Pulmonary artery endothelial cell (primary cell): ENCODE measurements at places on chromosomes 3 and 15.

DNA sequence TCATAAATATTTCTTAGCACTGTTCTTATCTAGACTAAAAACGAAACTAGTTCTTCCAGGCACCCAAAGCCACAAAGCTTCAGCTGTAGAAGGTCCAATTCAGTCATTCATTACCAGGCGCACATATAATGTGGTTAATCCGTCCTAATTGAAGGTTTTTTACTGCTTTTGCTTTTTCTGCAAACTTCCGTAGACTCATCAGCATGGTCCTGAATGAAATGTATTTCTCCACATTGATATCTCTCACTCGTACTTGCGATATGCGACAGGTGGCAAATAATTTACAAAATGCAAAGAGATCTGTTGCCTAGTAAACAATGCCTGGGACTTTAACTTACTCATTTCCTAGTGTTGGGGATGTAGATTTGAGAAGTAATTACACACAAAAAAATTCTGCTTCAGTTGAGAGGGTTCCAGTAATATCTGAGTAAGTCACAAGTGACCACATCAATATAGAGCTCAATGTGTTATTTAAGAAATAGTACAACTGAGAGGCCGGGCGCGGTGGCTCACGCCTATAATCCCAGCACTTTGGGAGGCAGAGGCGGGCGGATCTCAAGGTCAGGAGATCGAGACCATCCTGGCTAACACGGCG is 75.0 kb upstream of the MBNL1 start:
- DNase-seq, result no peak

- no peak for DNase-seq
Observed at GRCh38 chr15:101537483-101538080, 48.1 kb upstream of the PCSK6 start.

DNA sequence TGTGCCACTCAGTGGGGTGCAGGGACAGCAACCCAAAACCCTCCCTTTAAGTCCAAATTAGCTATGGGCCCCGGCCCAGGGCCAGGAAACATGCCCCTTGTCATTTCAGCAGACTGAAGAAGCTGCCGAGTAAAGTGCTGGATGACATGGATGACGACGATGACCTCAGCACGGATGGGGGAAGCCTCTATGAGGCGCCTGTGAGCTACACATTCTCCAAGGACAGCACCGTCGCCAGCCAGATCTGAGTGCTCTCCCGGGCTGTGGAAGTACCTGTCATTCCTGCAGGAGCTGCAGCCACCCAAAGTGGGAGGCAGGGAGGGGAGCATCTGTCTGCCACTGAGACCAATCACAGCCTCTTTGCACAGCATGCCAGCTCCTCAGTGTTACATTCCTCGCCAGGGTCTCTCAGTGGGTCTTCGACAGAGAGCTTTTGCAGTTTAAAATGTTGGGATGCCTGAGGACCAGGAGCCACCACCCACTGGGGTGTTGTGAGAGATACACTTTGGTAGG is 44.4 kb upstream of the MYZAP start:
- DNase-seq, result no peak

- DNase-seq, result no peak
Observed at GRCh38 chr15:33204926-33205325, 10.4 kb upstream of the FMN1 start.

- DNase-seq, result no peak
Observed at GRCh38 chr15:48888191-48888590, 10.3 kb downstream of the EID1 start.

GRCh38 chr3:194857469-194858113 is 171.9 kb downstream of the FAM43A start:
- DNase-seq, result no peak

GRCh38 chr15:72156928-72157327 is 38.7 kb downstream of the SENP8 start:
- no peak for DNase-seq

GRCh38 chr3:114418107-114418506 is 124.3 kb downstream of the TIGIT start:
- DNase-seq, result no peak

- DNase-seq, result no peak
Observed at GRCh38 chr15:25689592-25689991, 173.5 kb downstream of the ATP10A start.

DNA sequence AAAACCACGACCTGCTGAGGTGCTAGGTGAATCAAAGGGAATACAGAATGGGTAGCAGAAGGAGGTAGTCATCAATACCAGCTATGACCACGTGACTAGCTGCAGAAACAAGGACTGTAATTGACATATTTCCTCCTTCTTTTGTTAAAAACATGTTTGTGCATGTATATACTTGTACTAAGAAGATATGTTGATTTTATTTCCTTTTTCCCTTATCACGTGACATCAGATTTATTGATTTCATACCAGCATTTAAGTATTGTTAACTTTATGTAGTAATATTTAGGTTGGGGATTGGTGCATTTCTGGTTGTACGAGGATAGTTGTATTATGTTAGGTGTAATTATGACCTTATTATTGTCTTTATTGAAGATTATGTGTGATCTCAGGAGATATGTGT is 36.2 kb downstream of the PEX5L start:
- no peak for DNase-seq

DNA sequence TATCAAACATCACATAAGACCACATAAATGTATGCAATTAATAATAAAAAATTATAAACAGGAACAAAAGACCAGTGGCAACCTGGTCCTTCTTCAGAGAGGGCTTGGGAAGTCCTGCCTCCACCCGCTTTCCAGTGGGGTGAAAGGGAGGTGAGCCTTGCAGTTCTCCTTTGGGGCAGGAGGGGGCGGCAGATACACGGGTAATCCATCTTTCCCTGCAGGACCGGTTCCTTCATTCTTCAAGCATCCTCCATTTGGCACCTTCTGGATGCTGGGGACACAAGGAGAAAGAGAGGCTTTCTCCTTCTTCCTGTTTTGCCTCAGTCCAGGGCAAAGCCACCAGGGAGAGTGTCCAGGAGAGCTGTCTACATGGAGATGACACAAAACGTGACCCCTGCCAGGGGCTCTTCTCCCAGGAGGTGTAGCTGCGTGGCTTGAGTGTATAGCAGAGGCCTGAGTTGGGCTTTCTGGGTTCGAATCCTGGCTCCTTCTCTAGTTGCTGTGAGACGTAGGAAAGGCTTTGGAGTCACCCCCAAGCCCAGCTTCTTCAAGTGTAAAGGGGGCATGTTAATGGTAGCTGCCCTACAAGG is 23.2 kb downstream of the RPLP1 start:
- DNase-seq, result no peak

DNA sequence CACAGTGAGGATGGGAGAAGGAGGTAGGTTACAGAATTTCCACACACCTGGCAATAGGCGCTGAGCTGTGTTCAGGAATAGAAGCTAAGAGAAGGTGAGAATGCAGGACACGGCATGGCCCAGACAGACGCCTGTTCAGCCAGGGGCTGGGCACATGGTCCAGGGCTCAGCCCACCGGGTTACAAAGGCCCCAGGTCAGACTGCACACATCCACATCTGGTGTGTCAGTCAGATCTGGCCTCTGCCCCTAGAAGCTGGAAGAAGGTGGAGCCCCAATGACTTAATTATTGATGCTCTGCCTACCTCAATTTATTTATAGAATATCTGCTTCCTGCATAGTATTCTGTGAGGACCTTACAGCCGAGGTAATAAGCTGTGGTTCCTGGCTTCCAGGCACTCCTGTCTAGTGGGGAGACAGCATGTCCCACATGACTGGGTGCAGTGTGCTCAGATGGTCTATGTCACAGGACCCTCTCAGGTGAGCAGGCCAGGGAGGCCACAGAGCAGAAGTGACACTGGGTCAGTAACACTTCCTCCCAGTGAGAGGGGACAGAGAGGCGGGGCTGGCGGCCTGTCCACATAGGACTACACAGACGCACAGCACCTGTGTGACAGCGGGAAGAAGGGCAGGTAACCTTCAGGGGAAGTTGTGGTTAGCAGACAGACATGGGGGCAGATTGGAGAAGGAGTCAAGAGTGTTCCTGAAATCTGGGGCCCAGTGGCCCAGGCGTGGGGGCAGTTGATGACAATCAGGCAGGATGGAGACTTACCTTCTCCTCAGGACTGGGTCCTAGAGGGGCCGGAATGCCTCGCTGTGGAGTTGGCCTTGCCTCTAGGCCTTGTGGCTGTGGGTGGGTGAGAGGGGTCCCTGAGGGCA is 38.6 kb upstream of the PLXNA1 start:
- DNase-seq, result no peak

DNA sequence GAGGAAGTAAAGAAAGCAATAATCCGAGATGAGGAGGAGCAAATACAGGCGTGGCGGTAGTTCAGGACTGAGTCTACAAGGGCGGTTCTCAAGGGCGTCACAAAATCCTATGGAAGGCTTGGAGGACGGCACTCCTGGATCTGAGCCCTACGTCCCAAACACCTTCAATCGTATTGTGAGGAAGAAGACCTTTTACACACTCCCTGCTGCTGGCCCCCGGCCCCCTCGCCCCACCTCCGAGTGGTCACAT is 747 bp downstream of the PLD1 start:
- no peak for DNase-seq

DNA sequence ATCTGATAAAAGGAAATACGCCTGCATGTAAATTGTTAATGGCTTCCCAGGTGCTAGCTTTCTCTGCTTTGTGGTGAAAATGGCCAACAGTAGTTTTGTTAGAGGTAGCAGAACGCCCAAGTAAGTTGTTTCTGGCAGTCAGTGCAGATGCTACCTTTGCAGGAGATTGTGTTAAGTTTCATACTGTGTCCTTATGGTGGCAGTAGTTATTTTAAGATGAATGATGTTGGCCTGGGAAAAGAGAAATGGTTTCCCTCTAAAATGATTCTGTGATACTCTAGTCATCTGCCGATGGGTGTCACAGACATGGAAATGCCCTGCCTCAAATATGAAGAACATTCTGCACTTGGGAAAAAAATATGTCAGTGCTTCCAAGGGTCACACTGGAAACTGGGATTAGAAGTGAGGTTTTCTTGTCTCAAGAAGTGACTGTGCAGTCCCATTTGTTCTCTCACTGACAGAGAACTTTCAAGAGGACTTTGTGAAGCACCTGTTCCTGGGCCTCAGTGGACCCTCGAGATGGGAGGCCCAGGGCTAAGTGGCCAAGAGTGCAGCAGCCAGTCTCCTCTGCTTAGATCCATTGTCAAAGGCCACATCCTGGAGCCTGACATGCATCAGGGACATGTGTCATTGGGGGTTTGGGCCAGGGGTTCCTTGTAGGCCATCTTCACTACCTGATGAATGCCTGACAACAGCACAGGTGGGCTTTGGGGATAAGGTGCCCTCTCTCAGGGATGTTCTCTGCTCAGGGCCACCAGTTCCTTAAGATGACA is 393.3 kb downstream of the CACNA2D3 start:
- DNase-seq, result no peak

- DNase-seq, result no peak
Observed at GRCh38 chr15:75739791-75740190, 27.1 kb upstream of the CSPG4 start.

DNA sequence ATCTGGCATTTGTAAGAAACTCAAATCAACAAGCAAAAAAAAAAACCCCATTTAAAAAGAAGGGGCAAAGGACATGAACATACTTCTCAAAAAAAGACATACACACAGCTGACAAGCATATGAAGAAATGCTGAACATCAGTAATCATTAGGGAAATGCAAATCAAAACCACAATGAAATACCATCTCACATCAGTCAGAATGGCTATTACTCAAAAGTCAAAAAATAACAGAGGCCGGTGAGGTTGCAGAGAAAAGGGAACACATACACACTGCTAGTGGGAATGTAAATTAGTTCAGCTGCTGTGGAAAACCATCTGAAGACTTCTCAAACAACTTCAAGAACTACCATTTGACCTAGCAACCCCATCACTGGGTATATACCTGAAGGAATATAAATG is 199.4 kb upstream of the THBS1 start:
- no peak for DNase-seq

- no peak for DNase-seq
Observed at GRCh38 chr3:186053954-186054791, 54.7 kb downstream of the ETV5 start.

DNA sequence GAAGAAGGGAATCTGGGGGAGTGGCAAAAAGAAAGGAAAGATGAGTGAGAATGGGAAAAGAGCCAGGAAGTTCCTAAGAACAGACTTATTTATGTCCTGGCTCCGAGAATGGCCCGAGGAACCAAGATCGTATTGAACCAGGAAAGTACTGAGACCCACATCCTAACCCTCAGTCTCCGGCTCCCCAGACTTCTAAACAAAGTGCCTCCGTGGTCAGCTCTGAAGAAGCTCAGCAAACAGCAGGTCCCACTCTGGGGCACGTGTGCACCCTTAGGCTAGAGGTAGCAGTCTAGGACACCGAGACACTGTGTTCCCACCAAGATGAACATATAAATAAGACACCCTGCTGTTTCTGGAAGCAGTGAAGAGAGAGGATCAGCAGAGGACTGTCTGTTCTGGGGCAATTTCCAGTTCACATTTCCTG is 307.4 kb downstream of the NTRK3 start:
- no peak for DNase-seq

DNA sequence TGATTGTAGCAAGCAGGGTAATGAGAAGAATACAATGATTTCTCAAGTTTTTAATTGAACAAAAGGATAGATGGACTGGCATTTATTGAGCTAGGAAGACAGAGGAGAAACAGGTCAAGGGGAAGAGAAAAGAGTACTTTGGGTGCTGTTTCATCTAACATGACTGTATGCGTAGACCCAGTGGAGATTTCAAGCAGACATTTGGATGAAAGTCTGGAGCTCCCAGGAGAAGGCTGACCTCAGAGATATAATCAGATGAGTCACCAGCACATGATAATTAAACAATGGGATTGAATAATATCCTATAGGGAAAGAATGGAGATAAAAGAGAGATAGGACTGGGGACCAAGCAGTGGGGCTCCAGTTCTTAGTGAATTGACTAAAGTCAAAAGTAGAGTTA is 194.9 kb downstream of the ARRDC4 start:
- DNase-seq, result no peak

GRCh38 chr3:136562026-136562425 is 190.2 kb downstream of the STAG1 start:
- no peak for DNase-seq

GRCh38 chr15:91209318-91209717 is 109.3 kb downstream of the SV2B start:
- no peak for DNase-seq

DNA sequence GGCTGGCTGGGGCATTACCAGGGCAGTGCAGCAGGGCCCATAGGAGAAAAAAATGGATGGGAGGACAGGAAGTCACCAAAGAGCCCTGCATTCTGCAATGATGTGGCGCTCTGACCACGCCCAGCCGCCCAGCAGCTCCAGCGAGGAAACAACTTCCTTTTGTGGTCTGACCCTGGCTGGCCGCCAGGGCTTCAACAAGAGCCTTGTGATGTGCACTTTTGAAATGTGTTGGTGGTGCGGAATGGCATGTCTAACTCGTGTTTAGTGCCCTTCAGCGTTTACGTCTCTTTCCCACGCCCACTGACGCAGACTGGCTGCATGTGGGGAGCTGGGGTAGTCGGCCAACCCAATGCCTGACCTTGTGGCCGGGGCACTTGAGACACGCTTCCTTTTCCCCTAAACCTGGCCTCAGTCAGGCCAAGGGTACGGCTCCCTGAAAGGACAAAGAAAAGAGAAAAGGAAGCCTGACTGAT is 81.9 kb upstream of the CTNNB1 start:
- DNase-seq, result peak; percentile 81

- DNase-seq, result no peak
Observed at GRCh38 chr3:14784087-14784681, 34.6 kb upstream of the FGD5 start.

GRCh38 chr3:58531956-58532355 is 5.0 kb downstream of the ACOX2 start:
- no peak for DNase-seq
